ENCODE measurements at places on chromosomes 12 and 14.

- no peak for DNase-seq
Measured at GRCh38 chr14:99037777-99038430, 234.1 kb downstream of the BCL11B start.

DNA sequence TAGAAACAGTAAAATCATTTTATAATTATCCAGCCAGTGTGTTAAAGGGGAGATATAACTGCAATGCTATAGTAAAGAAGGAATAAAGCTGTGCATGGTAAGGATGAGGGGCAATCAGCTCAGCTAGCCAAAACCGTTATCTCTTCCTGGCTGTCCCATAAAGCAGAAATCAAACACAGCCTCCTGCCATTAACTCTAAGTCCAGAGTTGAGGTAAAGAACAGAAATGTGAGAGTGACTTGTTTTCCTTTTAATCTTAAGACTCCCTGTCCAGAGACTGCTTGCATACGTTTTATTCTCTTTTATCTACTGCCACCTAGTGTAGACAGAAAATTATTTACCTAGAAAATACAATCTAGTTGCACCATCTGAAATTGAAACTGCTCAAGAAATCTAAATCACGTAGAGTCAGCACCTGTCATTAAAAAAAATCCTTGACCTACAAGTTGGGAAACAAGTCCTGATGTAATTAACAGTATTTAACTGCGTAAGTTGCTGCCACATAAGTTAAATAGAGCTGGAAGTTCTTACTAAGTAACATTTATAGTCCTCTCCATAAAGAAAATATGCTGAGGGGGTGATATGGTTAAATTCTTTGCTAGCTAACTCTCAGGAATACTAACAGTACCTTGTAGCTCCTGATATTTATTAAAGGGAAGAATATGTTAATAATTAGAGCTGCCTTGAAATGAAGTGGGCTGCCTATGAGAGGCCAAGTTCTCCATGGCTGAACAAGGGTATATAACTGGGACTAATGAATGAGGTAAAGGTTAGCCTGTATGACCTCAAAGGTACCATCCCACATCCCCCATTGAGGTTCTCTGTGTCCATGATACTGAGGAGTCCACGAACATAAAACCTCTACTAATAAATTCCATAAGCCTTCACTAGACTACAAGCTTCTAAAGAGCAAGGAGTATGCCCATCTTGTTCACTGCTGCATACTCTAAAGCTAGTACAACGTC, 62.7 kb downstream of the GALNT4 start:
- no peak for DNase-seq

DNA sequence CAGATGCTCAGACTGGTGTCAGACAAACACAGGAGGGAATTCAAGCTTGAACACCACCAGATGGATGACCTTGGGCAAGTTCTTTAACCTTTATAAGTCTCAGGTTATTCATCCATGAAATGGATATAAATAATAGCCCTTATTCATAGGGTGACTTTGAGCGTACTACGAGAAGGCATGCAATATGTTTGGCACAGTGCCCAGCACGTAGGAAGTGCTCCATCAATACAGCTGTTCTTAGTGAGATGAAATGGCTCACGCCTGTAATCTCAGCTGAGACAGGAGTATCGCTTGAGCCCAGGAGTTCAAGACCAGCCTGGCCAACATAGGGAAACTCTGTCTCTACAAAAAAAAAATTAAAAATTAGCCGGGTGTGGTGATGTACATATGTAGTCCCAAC, 84.8 kb upstream of the FICD start:
- no peak for DNase-seq

GRCh38 chr14:53608369-53608768, 348.3 kb downstream of the BMP4 start:
- DNase-seq, result no peak

DNA sequence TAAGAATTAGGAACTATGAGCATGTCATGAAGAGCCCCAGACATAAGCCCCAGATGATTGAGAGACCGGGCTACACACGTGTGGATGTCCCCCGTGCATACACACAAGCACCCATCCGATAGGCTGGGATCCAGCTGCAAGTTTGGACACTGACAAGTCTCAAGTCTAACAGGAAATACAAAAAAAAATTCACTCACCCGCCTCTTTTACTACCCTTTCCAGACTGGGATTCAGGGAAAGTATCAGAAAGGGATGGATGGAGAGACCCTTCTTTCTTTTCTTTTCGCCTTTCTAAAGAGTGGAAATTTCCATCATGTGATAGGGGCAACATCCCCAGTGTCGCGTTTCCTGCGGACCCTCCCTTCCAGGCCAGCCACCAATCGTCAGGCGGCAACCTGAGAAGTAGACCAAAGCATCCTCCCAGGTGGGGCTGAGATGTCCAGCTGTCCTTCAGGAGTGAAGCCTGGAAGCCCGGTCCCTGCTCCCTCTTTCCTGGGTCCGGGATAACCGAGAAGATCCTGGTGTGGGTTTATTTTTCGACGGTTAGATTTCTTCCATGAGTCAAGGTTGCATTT, 6.4 kb upstream of the SLC38A4 start:
- DNase-seq, result no peak

- DNase-seq, result no peak
Measured at GRCh38 chr12:93200291-93200917, 177.3 kb upstream of the NUDT4 start.

DNA sequence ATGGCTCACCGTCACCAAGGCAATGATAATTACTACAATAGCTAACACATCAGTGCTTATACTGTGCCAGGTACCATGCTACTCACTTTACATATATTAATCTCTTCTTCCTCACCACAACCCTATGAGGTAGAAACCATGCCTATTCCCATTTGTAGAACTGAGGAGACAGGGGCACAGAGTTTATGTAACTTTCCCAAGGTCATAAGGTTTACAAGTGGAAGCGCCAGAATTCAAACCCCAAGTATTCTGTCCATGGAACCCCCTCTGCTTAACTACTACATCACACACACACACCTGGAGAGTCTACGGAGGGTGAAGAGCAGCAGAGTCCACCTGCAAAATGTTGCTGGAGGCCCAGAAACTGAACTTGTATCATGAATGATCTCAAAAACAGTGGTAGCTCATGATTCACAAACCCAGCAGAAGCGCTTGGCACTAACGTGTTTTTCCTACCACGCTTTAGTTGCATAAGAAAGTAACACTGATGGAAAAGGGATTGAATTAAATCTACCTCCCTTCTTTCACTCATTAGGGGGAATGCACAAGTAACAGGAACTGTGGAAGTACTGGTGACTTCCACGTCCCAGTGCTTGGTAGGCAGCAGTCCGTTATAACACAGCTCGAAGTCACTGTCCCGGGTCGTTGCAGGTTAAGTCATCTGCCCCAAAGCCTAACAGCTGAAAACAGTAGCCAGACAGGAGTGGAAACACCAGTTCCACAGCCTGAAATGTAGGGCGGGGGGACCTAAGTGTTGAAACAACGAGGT, 2.0 kb downstream of the ITPR2 start:
- DNase-seq, result no peak

- DNase-seq, result no peak
Measured at GRCh38 chr14:53228966-53229365, 75.8 kb upstream of the DDHD1 start.

- no peak for DNase-seq
Measured at GRCh38 chr12:25074954-25075353, 120.0 kb downstream of the DNAI7 start.

GRCh38 chr12:57528831-57529555, 6.4 kb downstream of the MBD6 start:
- no peak for DNase-seq

DNA sequence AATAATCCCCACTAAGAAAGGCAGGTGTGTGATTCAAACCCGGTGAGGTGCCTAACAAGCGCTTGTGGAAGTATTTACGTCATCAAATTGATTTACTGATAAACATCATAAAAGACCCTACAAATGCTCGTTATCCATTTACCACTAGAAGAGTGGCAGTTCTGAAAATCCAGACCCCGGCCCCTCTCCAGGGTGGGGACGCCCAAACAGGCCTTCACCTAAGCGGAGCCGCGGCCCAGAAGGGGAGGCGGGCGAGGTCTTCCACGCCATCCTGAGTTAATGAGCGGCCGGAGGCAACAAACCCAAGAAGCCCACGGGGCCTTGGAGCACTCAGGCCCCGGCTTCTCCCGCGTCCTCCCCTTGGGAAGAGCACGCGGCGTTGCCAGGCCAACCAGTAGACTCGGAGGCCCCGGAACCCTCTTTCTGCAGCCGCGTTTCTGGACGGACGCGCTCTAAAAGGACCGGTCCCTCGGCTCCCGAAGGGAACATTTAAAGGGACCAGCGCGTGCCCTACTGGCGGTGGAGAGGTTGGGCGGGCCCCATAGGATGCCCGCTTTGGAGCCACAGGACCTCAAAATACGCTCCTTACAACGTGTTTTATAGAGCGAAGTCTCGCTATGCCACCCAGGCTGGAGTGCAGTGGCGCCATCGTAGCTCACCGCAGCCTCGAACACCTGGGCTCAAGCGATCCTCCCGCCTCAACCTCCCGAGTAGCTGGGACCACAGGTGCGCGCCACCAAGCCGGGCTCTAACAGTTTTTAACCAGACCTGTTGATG, 3.5 kb downstream of the PTPN21 start:
- peak; percentile 64 for DNase-seq

GRCh38 chr12:112759786-112760185, 31.8 kb upstream of the RPH3A start:
- DNase-seq, result no peak

GRCh38 chr12:96029826-96030225, 5.6 kb downstream of the LTA4H start:
- no peak for DNase-seq

- DNase-seq, result no peak
Measured at GRCh38 chr14:93720076-93720815, 68.0 kb downstream of the PRIMA1 start.

GRCh38 chr14:97061198-97061597, 264.0 kb downstream of the VRK1 start:
- no peak for DNase-seq

DNA sequence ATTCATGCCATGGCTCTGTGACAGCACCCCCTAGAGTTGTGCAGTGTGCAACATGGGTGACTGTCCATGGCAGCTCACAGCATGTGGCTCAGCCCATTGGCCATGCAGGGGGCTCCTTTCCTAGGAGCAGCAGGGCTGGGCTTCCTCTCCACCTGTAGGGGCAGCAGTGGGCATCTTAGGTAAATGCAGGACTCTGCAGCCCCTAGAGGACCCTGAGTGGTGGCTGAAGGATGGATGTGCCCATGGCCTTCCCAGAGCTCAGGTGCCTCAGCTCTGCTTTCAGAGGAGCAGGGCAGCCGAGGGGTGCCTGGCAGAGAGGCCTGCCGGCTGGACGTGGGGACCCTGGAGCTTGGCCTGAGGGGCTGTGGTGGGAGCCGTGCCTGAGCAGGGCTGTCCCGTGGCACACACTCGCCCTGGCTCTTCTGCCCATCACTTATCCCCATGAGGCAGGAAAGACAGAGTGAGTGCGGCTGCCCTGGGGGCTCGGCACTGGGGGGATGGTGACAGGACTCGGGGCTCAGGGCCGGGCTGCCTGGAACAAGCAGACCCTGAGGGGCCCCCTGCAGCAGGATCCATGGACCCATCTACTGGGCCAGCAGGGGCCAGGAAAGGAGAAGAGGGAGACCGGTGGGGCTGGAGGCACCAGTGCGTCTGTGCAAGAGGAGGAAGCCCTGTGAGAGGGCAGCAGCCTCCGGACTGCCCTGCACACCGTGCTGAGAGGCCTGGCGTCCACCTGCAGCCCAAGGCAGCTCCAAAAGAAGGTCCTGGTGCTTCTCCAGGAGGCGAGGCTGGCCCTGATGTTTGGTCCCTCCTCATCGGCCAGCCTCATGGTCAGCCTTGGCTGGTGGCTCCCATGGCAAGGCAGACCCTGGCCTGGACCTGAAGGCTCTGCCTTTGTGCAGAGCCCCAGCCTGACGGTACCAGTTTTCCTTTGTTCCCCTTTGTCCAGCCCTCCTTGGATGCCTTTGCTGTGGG, 7.6 kb downstream of the ADSS1 start:
- no peak for DNase-seq

- DNase-seq, result no peak
Measured at GRCh38 chr14:42112108-42112507, 505.4 kb downstream of the LRFN5 start.

DNA sequence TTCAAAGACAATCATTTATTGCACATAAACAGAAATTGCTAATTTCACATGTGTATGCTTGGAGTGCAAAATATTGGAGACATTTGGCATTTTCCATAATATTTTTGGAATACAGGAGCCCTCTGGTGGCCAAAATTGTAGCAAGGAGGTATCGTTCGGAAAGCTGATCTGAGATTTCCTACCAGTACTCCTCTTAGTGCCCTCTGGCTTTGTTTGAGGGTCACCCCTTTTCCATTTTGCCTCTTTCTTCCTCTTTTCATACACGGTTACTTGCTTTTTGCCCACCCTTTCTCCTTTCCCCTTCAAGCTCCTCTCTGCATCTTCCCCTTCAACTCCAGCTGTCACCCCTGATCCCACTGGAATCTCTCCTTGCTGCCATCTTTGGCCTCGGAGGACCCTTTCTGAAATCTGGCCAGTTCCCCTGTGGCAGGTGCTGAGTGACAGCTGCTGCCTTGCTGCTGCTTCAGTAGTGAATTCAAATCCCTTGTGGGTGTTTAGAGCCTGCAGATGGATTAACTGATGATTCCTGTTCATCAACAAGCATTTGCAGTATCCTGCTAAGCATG, 164.6 kb upstream of the PARP11 start:
- no peak for DNase-seq

DNA sequence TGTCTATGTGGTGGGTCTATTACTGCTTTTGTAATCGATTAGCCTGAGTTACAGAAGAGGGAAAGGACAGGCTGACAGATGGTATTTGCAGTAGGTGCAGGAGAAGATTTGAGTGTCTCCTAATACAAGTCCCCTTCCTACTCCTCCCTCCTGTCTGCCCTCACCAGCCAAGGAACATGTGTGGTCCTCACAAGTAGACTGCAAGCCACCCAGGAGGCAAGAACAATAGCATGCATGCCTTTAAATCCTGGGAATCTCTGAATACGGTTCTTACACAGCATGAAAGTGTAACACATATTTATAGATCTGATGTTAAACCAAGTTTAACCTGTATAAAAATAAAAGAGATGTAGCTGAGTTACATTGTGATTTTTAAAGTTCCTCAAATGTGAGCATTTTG, 117.0 kb downstream of the PTCSC3 start:
- DNase-seq, result no peak

DNA sequence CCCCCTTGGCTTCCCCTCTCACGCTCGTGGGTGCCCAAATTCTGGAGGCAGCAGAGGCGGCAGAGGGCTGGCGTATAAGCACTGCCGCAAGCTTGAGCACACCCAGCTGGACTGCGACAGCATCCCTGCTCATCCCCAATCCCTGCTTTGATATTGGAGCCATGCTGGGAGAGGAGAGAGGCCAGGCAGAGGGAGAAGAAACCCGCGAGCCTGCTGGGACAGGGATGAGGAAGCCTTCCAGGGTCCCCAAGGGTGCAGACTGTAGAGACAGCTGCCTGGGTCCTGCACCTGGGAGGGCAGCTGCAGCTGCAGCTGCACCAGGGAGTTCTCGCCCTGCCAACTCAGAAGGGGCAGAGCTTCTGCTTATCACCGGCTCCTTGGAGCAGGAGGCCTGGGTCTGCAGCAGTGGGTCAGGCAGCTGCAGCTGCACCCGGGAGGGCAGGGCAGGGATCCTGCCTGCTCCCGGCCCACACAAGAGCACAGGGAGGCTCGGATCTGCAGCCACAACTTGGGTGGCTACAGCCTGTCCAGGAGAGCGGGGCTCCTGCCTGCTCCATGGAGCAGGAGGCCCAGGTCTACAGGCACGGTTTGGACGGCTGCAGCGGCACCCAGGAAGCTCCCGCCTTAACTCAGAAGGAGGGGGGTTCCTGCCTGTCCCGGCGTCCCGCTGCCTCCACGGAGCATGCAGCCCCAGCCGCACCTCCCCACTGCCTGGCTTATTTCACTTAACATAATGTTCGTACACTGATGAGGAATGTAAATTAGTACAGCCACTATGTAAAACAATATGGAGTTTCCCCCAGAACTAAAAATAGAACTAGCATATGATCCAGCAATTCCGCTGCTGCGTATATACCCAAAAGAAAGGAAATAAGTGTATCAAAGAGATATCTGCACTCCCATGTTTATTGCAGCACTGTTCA, 60.4 kb upstream of the SGPP1 start:
- no peak for DNase-seq

Measured in stimulated activated CD4-positive, alpha-beta T cell treated with anti-CD3 and anti-CD28 coated beads, Interleukin-4, amount 100 ng/mL, for 24 hours (primary cell).